Inflammatory macrophage treated with lipopolysaccharide for 4 hours (primary cell): ENCODE measurements at places on chromosomes 1 and 21.
A peak's percentile ranks its signal among the peaks of the same experiment; 100 is the strongest.

GRCh38 chr1:37989361-37989930 lies 376 bp downstream of the SF3A3 start:
- DNase-seq, result peak; percentile 54

- DNase-seq, result no peak
These were observed 608.3 kb upstream of the CHRM3 start for GRCh38 chr1:238778113-238778512.

DNA sequence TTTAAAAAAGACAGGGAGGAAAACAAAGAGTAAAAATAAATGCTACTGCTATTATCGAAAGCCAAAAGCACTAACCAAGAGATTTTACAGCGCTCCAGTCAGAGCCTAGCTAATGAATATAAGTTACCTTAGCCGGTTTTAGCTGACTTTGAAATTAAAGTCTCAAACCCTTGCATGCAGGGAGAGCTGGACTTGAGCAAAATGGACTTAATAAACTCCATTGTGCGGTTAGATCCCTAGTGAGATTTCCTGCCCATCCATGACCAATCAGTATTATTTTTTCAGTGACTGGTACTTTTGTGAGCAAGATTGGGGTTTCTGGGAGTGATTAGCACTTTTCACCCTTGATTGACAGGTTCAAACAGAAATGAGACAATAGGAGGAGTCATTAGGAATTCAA lies 333.4 kb upstream of the ADGRL2 start:
- DNase-seq, result no peak

DNA sequence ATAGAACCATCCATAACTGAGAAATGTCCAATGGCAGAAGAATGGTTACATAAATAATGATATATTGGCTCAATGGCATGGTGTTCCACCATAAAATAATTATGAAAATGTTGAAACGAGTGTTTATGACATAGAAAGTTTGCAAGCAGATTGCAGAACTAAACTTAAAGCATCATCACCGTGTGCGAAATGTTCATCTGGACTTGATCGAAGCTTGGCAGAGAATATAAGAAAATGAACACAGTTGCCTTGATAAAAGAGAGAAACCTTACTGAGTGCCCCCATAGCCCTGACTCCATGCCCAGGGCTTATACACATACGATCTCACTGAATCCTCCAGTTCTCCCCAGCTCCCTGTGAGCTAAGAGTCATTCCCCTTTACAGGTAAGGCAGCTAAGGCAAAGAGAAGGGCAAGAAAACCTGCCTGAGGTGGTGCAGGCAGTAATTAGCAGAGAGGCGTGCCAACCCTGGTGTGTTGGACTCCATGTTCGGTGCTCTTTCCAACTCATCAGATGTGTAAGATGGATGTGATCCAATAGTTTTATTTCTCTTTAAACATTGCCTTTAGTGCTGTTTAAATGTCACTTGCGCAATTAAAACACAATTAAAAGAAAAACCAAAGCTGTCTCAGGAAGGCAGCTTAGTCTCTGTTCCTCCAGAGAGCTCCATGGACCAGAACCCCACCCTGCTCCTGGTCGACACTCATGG lies 21.8 kb upstream of the SPOCD1 start:
- DNase-seq, result no peak

GRCh38 chr1:17184822-17185484 lies 20.0 kb upstream of the PADI1 start:
- no peak for DNase-seq

GRCh38 chr1:58310881-58311280 lies 235.6 kb downstream of the OMA1 start:
- no peak for DNase-seq

DNA sequence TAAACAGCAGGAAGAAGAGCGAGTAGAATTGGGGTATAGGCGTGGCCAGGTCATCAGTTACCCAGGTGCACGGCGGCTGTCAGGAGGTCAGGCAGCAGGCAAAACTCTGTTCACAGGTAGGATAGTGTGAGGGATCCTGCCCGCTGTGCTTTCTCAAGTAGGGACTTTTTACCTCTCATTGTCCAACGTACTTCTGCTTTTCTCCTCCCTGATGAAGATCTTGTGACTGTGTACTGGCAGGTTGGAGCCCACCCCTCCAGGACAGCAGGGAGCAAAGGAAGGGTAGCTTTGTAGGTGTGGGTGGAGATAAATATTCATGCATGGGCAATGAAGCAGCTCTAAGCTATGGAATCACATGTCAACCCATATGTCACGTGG lies 373.5 kb downstream of the KIF26B start:
- no peak for DNase-seq

GRCh38 chr1:21919520-21919919 lies 17.6 kb downstream of the HSPG2 start:
- DNase-seq, result no peak

GRCh38 chr1:30187413-30188023 lies 535.9 kb downstream of the MATN1 start:
- no peak for DNase-seq

GRCh38 chr1:153476491-153477093 lies 16.1 kb upstream of the S100A7 start:
- DNase-seq, result no peak

GRCh38 chr1:78070758-78071157 lies 25.0 kb downstream of the GIPC2 start:
- no peak for DNase-seq

DNA sequence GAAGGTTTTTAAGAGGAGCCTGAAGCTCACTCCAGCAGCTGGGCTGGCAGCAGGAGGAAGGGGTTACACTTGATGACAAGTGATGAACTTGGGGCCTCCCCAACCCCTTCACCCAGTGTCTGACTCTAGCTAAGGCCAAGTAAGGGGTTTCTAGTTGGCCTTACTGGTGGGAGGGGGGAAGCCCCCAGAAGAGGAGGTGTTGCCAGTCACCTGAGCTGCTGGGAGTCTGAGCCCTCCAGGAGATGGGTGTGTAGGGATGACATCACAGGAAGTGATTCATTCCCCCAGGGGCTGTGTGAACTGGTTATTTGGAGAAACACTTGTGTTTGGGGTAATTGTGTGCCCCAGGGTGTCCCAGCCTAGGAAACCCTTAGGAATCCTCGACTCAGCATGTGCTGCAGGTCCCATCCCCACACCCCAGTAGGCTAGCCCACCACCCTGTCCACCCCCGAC lies 3.1 kb downstream of the PADI1 start:
- peak; percentile 59 for DNase-seq
